Activated CD4-positive, alpha-beta memory T cell treated with anti-CD3 and anti-CD28 coated beads for 36 hours (primary cell): ENCODE measurements at places on chromosomes 6 and 20. TPM values are rescaled to one million over a fixed set of nuclear protein-coding genes. Genes with fewer than 3 reads are reported as not detected.

GRCh38 chr20:41734506-41734945 is 116.3 kb upstream of the CHD6 start:
- H3K4me3 ChIP-seq: no peak overlapping the region
- no peaks in the 10 kb centered on the region for H3K36me3 ChIP-seq
- no peak overlapping the region for H3K27ac ChIP-seq
- H3K4me1 ChIP-seq: no peaks in the 10 kb centered on the region
- DNase-seq: peak; percentile 45

- no peaks in the 10 kb centered on the region for H3K27me3 ChIP-seq
- H3K4me3 ChIP-seq: no peak overlapping the region
- no peak for DNase-seq
- H3K4me1 ChIP-seq: no peaks in the 10 kb centered on the region
- no peak overlapping the region for H3K27ac ChIP-seq
- no peaks in the 10 kb centered on the region for H3K36me3 ChIP-seq
Measured at GRCh38 chr20:52593654-52594053, 378.5 kb upstream of the TSHZ2 start.

Gene BPIFB2
- not detected for total RNA-seq

GRCh38 chr6:75802366-75802765 is 53.3 kb downstream of the MYO6 start:
- no peak overlapping the region for H3K4me3 ChIP-seq
- H3K4me1 ChIP-seq: no peaks in the 10 kb centered on the region
- no peaks in the 10 kb centered on the region for H3K27me3 ChIP-seq
- peaks cover 2% of the 10 kb centered on the region for H3K36me3 ChIP-seq

DNA sequence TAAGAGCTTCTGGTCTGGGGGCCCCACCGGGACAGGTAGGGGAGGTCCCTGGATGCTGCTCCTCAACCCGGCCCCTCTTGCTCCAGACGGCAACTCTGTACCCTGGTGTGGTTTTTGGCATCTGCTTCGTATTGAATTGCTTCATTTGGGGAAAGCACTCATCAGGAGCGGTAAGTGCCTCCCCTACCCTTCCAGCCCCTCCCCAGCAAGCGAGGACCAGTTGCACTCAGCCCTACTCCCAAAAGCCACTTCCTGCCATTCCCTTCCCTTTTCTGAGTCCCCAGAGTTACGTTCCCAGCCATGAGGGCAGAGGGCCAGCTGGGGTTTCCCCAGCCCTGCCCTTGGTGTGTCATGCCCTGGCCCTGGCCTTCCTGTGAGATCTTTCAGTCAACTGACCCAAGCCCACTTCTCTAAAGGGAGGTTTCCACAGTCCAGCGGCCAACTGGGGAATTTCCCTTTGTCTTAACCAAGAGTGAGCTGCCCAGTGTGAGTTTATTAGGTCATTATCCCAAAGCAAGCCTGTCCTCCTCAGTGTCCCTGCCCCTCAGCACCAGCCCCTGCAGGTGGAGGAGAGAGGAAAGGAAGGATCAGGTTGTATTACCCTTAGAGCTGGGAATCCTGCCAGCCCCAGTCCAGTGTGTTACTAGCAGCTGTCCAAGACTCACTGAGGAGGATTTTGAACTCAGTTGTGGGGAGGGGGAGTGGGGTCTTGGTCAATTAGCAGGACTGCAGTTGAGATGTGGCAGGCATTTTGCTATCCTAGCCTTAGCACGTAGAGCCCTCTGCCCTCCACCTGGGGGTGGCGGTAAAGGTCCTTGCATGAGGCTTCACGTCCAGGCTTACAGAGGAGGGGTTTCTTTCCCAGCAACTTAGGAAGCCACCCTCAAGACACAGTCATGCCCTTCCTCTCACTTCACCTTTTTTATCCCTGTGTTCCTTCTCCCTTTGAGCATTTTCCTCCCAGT is 45.8 kb downstream of the TM9SF4 start:
- H3K27me3 ChIP-seq: no peaks in the 10 kb centered on the region
- H3K4me3 ChIP-seq: no peak overlapping the region
- peaks cover 45% of the 10 kb centered on the region for H3K36me3 ChIP-seq
- peak; percentile 46 for DNase-seq
- peak overlapping the region; percentile 33 for H3K27ac ChIP-seq

Gene RAB44
- total RNA-seq: 0.05 TPM

GRCh38 chr6:126475449-126475848 is 135.5 kb downstream of the CENPW start:
- H3K4me1 ChIP-seq: no peaks in the 10 kb centered on the region
- H3K4me3 ChIP-seq: no peak overlapping the region
- DNase-seq: no peak

Gene STMND1
- not detected for total RNA-seq

Gene DNAH8
- 0.22 TPM for total RNA-seq

GRCh38 chr20:11544029-11544678 is 373.5 kb upstream of the BTBD3 start:
- H3K27me3 ChIP-seq: no peaks in the 10 kb centered on the region
- no peak for DNase-seq
- H3K27ac ChIP-seq: no peak overlapping the region
- no peaks in the 10 kb centered on the region for H3K36me3 ChIP-seq

- no peak overlapping the region for H3K27ac ChIP-seq
- DNase-seq: no peak
- peaks cover 16% of the 10 kb centered on the region for H3K4me1 ChIP-seq
- H3K36me3 ChIP-seq: no peaks in the 10 kb centered on the region
Measured at GRCh38 chr6:106132153-106132698, 46.1 kb downstream of the PRDM1 start.

Gene CDSN
- total RNA-seq: not detected

GRCh38 chr20:40945754-40946450 is 82.7 kb upstream of the TOP1 start:
- peak; percentile 35 for DNase-seq
- no peaks in the 10 kb centered on the region for H3K36me3 ChIP-seq
- no peaks in the 10 kb centered on the region for H3K4me1 ChIP-seq
- no peak overlapping the region for H3K4me3 ChIP-seq
- no peak overlapping the region for H3K27ac ChIP-seq

- H3K4me1 ChIP-seq: peaks cover 31% of the 10 kb centered on the region
- peak overlapping the region; percentile 85 for H3K27ac ChIP-seq
- peak; percentile 28 for DNase-seq
- peaks cover 1% of the 10 kb centered on the region for H3K36me3 ChIP-seq
- no peaks in the 10 kb centered on the region for H3K27me3 ChIP-seq
- H3K4me3 ChIP-seq: peak overlapping the region; percentile 68
Measured at GRCh38 chr6:170088582-170088955, 202.3 kb downstream of the DLL1 start.

DNA sequence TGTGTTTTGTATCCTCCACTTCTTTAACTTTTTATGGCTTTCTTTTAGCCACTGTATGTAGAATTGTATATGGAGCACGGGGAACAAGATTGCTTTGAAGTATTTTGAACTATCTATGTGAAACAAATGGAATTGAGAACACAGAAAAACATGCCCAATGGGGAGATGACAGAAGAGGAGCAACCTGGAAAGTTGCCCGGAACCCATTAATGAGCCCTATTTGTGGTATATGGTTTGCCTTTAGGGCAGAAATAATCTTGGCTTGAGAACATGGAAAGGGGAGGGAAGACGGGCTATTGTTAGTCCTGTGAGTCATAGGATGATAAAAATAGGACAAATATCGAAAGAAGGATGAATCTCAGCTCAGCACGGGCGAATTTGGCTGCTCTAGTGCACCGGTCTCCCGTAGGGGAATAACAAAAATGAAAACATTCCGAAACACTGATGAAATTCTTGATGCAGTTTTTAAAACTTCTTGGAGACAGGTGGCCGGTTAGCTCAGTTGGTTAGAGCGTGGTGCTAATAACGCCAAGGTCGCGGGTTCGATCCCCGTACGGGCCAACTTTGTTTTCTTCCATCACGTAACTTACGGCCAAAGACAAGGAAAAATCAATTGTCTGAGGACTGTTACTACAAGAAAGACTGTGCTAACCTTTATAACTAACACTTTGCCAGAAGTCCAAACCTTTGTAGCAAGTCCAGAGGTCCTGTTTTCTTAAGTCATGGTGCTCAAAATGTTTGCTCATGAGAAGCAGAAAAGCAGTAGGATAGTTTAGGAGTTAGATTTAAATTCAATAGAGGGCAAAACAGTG is 15.7 kb downstream of the HMGN4 start:
- peaks cover 23% of the 10 kb centered on the region for H3K4me1 ChIP-seq
- peak; percentile 89 for DNase-seq
- no peak overlapping the region for H3K4me3 ChIP-seq
- H3K36me3 ChIP-seq: no peaks in the 10 kb centered on the region
- H3K27ac ChIP-seq: no peak overlapping the region
- no peaks in the 10 kb centered on the region for H3K27me3 ChIP-seq

GRCh38 chr6:8079126-8079525 is 14.9 kb upstream of the BLOC1S5 start:
- peaks cover 28% of the 10 kb centered on the region for H3K4me1 ChIP-seq
- H3K4me3 ChIP-seq: no peak overlapping the region
- no peak for DNase-seq
- peaks cover 36% of the 10 kb centered on the region for H3K36me3 ChIP-seq
- no peaks in the 10 kb centered on the region for H3K27me3 ChIP-seq
- H3K27ac ChIP-seq: no peak overlapping the region

DNA sequence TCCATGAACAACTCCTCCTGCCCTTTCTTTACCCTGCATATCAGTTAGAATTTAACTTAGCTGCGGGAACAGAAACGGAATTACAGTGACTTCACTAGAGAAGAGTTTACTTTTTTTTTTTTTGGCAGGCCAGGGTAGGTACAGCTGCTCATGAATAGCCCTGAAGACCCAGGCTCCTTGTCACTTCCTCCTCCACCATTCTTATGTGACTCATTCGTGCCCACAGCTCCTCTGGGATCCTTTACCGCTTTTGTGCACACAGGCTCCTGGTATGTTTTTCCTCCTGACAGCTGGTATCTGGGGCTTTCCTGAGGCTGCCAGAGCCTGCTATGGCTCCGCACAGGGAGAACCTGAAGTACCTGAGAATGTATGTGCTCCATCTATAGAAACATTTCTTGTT is 3.9 kb upstream of the KCNS1 start:
- no peak for DNase-seq
- no peak overlapping the region for H3K4me3 ChIP-seq
- H3K4me1 ChIP-seq: peaks cover 3% of the 10 kb centered on the region
- no peak overlapping the region for H3K27ac ChIP-seq
- no peaks in the 10 kb centered on the region for H3K36me3 ChIP-seq

Gene SLCO4A1
- 30.7 TPM for total RNA-seq

DNA sequence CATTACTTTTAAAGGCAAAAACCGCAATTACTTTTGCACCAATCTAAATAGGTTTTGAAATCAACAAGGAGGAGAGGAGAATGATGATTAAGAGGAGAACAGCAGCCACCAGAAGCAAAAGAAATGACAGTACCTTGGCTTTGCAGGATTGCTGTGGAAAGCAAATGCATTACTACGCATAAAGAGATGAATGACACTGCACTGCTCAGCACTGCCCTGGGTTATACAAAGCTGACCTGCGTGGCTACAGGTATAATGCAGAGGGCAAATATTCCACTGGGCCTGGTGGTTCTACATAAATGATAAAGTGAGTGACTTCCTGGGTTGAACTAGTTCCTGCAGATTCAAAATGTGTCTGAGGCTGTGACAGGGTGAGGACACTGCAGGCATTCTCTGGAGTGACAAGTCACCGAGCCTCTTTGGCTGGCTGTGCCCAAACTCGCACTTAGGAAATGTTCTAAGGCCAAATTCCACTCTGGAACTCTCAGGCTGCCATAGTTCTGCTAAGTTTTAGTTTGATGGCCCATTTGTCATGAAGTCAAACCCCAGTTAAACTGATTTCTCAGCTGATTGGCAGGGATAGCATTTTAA is 78.6 kb downstream of the INSM1 start:
- no peak for DNase-seq
- H3K4me3 ChIP-seq: no peak overlapping the region
- H3K27ac ChIP-seq: no peak overlapping the region
- peaks cover 4% of the 10 kb centered on the region for H3K4me1 ChIP-seq
- H3K36me3 ChIP-seq: no peaks in the 10 kb centered on the region

Gene DEFB121
- total RNA-seq: not detected

Gene PTGIS
- total RNA-seq: 1.8 TPM

DNA sequence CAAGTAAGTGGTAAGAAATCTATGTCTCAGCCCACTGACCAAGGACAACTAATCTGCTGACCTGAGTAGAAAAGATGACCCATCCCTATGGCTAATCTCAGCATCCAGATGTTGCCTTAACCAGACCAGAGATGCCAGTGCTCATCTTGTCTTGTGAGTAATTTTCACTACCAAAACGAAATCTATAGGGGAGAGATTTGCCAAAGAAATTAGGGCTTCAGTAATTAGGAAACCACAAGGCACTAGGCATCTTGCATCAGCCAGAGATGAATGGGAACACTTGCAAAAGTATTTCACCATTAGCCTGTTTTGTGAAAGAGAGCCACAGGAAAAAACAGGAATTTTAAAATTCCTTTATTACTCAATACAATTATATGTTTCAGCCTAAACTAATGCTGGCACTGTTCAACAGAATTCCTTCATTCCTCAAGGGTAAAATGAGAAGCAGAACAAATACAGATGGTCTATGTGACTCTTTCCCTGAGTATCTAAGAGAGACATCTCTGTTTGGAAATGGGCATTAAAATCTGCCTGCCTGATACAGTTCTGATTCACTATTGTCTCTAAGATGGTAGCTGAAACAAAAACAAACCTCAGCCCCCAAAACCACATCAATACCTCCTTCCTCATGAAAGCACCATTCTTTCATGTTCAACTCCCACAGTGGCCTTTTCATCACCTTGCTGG is 87.8 kb downstream of the GMDS start:
- H3K27ac ChIP-seq: no peak overlapping the region
- H3K4me1 ChIP-seq: peaks cover 29% of the 10 kb centered on the region
- H3K4me3 ChIP-seq: no peak overlapping the region
- no peak for DNase-seq
- H3K36me3 ChIP-seq: no peaks in the 10 kb centered on the region
- H3K27me3 ChIP-seq: no peaks in the 10 kb centered on the region

Gene JAG1
- 0.40 TPM for total RNA-seq

DNA sequence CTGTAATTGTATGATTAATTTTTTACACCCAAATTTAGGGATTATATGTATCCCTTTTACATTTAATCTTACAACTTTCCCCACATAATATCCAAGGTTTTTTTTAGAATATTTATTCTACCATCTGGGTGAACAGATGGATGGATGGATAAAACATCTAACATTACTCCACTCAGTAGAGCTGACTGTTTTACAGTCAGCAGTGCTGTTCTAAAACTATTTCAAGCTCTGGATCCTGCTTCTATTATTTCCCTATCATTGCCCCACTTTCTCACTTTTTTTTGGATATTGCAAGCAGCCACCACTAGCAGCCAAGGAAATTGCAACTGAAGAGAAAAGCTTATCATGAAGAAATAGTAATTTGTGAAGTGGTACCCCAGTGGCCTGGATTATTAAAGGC is 173.7 kb downstream of the ARHGAP18 start:
- H3K27ac ChIP-seq: no peak overlapping the region
- H3K27me3 ChIP-seq: peaks cover 2% of the 10 kb centered on the region
- peaks cover 2% of the 10 kb centered on the region for H3K36me3 ChIP-seq
- H3K4me1 ChIP-seq: no peaks in the 10 kb centered on the region
- no peak for DNase-seq

DNA sequence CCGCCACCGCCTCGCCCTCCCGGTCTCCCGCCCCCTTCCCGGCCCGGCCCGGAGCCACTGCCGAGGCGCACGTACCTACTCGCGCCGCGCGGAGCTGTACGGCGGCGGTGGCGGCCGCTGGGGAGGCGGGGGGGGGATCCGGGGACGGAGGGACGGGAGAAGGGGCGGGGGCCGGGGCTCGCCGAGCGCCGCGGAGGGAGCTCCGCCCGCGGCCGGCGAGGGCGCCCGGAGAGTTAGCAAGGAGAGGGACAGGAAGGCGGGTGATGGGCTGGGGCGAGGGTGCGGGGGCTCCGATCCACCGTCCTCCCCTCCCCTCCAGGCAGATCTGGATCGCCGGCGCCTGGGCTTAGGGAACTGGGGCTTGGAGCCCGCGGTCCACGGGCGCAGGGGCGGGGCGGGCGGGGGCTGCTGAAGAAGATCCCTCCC is 548 bp upstream of the TMEM74B start:
- DNase-seq: peak; percentile 11
- no peak overlapping the region for H3K27ac ChIP-seq
- H3K4me3 ChIP-seq: no peak overlapping the region
- no peaks in the 10 kb centered on the region for H3K36me3 ChIP-seq
- H3K4me1 ChIP-seq: peaks cover 7% of the 10 kb centered on the region
